ENCODE measurements at places on chromosomes 6 and 20.

DNA sequence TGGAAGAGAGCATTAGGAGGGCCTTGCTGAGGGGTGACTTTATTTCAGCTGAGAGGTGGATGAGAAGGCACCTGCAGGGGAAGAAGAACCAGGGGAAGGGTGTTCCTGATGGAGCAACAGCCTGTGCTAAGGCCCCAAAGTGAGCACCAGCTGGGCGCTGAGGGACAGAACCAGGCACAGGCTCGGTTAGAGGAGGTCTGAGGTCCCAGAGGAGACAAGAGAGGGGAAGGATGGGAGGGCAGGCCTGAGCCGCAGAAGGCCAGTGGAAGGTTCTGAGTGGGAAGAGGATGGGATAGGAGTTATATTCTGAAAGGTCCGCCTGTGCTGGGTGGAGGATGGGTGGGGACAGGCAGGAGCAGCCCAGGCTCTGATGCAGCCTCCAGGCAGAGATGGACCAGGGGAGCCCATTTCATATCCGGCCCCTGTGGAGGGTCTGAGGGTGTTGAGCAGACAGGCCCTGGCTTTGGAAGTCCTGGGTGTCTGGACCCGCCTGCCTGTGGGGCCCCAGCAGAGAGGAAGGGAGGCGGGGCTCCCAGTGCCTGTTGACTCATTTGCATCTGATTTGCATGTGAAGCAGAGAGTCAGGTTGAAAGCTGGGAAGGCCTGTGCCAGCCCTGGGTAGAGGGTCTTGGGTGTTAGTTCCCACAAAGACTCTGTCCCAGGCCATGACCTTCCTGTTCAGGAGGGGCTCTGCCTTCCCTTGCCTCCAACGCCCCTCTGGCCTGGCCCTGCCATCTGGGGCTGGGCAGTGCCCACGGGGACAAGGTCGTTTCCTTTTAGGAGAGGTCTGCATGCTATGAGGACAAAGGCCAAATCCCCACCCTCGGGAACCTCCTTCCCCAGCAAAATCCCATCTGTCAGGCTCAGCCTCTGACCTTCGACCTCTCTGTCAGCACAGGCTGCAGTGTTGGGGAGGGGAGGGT is 10.6 kb upstream of the FAM110A start:
- no peak for DNase-seq

- no peak for DNase-seq
Observed at GRCh38 chr6:72042088-72042487, 155.7 kb downstream of the RIMS1 start.

- no peak for DNase-seq
Observed at GRCh38 chr20:50555662-50556061, 45.5 kb downstream of the PTPN1 start.

DNA sequence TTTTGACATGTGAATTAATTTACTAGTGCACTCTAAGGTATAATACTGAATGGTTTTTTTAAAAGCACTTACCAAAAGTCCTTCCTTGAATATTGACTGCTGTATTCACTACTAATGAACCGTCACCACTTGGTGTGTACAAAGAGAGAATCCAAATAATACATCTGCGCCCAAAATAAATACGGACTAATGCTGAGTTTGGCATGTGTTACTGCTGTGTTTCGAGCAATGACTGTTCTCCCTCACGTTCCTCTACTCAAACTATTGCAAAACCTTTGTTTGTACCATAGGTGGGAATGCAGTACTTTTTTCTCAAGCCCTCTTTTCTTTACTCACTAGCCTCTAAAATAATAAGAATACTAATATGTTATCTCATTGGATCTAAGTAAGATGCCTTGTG is 305.5 kb downstream of the QKI start:
- no peak for DNase-seq

DNA sequence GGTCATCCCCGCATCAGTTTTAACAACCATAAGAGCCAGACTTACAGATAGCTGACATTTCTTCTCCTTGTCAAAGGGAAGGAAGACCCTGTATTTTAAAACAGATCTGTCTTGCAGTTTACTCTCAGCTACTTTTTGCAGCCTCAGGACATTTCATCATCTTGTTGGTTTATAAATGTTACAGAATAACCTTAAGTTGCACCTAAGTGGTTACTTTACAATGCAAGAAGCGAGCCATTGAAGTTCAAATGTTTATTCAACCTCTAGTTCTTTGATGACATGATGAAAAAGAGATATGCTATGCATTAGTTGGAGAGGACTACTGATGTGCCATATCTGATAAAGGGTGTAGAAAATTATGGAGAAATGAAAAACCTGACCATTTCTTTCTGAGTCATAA is 187.9 kb upstream of the COL21A1 start:
- no peak for DNase-seq

GRCh38 chr6:102389994-102390393 is 996.5 kb downstream of the GRIK2 start:
- no peak for DNase-seq

GRCh38 chr6:16139556-16139955 is 10.7 kb downstream of the MYLIP start:
- no peak for DNase-seq

GRCh38 chr20:63411151-63411897 is 50.2 kb upstream of the CHRNA4 start:
- DNase-seq = no peak

GRCh38 chr6:12528581-12529363 is 187.8 kb upstream of the PHACTR1 start:
- DNase-seq = no peak

DNA sequence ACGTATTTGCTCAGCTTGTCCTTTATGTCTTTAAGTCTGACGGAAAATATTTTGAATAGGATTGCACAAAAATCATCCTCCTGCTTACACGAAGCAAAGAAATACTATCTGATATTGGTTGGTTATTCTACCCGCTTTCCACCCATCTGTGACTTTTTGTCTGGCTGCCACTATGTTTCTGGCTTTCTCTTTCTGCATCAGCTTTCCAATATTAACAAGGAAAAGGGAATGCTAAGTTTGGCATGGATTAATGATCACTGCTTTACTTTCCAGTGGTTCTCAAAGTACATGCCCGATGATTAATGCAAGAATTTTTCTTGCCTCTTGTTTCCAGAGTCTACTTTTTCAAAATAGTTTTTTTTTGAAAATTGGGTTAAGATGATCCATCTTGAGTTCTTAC is 57.0 kb downstream of the RNF144B start:
- DNase-seq = no peak

DNA sequence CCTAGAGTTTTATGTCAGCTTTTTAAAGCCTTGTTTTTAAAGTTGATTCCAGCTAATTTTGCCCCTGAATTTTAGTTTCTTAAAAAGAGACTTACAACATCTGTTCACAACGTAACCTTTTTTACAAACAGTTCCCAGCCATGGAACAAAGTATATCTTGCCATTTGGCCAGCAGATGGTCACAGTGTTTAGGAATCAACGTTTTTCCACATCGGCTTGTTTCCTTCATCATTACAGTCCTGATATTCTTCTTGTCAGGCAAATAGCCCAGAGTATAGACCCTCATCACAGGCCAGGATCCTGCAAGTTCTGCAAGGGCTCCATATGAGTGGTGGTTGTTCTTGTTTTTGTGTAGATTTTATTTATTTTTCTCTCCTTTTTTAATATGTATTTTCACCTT is 341.7 kb upstream of the HTR1E start:
- no peak for DNase-seq

- DNase-seq = no peak
Observed at GRCh38 chr20:34834459-34834893, 9.0 kb upstream of the NCOA6 start.

- DNase-seq = no peak
Observed at GRCh38 chr6:124962639-124963415, 590 bp downstream of the RNF217 start.

DNA sequence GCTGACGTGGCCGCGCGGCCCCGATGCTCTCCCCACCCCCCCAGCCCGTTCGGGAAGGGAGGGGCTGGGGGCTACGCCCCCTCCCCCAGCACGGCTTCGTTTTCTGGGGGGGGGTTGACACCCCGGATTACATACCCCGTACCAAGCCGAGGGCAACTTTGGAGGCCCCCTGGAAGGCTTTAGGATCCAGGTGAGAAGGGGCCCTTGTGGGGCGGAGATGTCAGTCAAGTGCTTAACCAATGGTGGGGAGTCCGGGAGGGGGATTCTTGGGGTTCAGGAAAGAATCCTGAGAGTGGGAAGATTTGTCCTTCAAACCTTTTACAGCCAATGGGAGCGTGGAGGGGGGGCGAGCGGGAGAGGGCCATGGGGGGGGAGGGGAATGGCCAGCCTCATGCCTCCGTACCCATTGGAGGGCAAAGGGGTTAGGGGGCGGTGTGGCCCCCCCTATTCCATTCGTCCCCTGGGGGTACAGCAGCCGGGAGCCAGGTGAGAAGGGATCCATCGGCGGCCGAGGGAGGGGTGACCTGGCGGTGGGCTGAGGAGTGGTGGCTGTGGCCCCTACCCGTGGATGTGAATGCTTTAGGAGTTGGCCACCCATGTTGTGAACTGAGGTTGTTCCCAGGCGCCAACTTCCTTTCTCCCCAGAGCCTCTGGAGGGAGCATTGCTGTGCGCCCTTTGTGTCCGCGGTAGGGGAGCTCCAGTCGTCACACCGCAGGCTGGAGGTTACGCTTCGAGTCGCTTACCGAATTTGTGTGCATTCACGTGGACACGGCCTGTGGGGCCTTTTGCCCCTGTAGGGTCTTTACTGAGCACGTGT is 682 bp downstream of the BRD2 start:
- peak; percentile 41 for DNase-seq

DNA sequence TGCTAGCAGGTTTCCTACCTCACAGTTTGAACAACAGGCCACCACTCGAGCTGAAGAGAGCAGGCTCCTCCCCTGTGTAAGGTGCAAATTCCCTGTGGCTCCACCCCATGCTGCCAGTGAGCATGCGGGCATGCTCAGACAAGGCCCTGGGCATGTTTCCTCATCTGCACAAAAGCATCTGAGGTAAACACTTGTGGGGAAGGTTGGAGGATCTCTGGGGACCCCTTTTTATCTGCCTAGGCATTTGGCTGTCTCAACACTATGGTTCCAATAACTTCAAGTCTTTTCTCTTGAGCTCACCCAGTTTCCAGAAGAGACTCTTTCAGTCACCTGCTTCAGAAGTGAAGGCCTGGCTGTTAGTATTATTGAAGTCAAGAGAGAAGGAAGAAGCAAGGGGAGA is 9.4 kb downstream of the C6orf58 start:
- DNase-seq = no peak

DNA sequence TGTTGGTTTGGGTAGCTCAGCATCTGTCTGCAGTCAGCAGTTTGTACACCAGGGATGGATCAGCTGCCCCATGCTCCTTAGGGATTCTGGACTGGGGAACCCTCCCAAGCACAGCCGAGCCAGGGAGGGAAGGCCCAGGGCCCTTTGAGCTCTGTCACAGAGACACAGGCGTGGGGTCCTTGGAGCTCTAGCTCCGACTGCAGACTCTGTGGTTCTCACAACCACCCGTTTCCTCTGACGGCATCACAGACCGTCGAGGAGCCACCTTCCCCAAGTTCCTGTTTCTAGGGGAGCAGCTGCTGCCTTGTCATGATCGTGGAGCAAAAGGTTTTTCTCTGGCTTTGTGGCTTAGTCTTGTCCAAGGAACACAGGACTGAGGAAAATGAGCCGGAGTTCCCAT is at the start of gene SLA2:
TSS of gene SLA2 (minus strand) at position 199 of the 400 bp plus-strand sequence. CDS start 4,861 bp downstream, outside the sequence.
- peak; percentile 63 for DNase-seq

GRCh38 chr6:33049323-33050013 is 24.0 kb downstream of the HLA-DPA1 start:
- no peak for DNase-seq

- peak; percentile 63 for DNase-seq
Observed at GRCh38 chr20:41692479-41693135, 74.4 kb upstream of the CHD6 start.

GRCh38 chr6:136798044-136798443 is 5.8 kb upstream of the MAP3K5 start:
- DNase-seq = no peak

DNA sequence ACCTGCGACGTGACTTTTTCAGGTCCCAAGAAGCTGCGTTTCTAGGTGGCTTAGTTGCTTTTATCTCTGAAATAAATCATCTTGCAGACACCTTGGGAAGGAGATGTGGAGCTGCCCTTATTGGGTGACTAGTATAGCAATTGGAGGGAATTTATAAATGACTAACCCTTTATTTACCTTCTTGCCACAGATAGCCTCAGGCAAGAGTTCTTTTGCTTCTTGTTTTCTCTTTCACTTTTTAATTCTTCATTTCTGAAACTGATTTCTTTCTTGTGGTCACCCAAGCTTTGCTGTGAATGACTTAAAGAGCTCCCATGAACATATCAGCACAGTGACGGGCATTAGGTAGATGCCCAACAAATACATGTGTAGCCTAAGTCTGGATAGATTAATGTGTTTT is 3.0 kb downstream of the ADGRF4 start:
- DNase-seq = no peak

DNA sequence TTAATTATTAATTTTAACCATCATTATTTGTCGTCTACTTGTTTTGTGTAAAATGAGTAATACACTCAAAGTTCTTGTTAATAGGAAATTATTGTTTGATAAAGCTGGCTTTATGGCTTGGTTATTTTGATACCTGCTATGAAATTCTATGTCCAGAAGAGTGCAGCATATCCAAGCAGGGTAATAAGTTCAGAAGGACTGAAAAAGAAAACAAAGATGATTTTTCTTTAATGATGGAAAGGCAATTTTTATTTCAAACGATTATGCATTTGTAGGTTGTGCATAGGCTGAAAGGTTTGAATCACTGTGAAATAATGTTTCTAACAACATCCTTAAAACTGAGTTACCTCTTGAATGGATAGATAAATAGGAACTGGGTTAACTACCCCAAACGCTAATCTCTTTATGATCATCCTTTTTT is 1.4 kb upstream of the MAN1A1 start:
- no peak for DNase-seq

- DNase-seq = no peak
Observed at GRCh38 chr6:91029211-91029610, 442.3 kb upstream of the MAP3K7 start.

GRCh38 chr20:34127792-34128191 is 15.7 kb upstream of the EIF2S2 start:
- DNase-seq = no peak

- no peak for DNase-seq
Observed at GRCh38 chr6:138038142-138038870, 68.9 kb downstream of the PERP start.

DNA sequence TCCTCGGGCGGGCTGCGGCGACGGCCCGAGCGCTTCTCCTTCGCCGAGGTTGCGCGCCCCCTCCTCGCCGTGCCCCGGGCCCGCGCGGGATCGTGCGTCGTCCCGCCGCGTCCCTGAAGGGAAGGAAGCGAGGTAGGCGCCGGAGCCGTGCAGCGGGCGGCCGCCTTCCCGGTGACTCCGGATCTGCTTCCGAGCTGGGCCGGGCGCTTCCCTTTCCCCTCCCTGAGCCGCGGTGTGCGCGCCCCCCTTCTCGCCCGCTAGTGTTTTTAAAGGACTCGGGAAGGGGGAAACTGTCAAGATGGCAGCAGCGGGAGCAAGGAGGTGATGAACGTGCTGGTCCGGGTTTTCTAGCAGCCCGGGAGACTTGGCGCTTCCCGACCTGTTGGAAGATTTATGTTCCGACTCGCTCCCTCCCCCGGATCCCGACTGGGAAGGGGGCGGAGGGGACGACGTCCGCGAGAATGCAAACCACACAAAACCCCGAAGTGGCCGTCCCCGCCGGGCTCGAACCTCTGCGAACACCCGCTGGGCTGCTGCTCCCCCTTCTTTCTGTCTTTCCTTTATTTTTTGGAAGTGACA is 744 bp upstream of the FOXO3 start:
- DNase-seq = peak; percentile 21

GRCh38 chr6:48563433-48563832 is 452.4 kb upstream of the PTCHD4 start:
- DNase-seq = no peak
